H1 (cell line): ENCODE measurements at places on chromosomes 4 and X. TPM values are rescaled to one million over a fixed set of nuclear protein-coding genes. Genes with fewer than 3 reads are reported as not detected.

Gene MAGT1
- 44.5 and 47.6 TPM in 2 replicates for total RNA-seq

Gene ADAMTS3
- 3.2 and 3.4 TPM in 2 replicates for total RNA-seq

Gene PUDP
- total RNA-seq: 27.2 and 29.4 TPM in 2 replicates

Gene MAP7D2
- total RNA-seq: 0.65 and 1.0 TPM in 2 replicates

Gene OPRPN
- total RNA-seq: not detected in 2 replicates

Gene LEF1
- total RNA-seq: 0.67 and 2.6 TPM in 2 replicates

Gene APBB2
- total RNA-seq: 59.4 and 64.0 TPM in 2 replicates

Gene NOCT
- total RNA-seq: 44.3 and 45.5 TPM in 2 replicates

Gene CENPVL2
- 2.9 and 3.2 TPM in 2 replicates for total RNA-seq

Gene IQSEC2
- total RNA-seq: 48.5 and 54.9 TPM in 2 replicates

Gene SLC6A8
- total RNA-seq: 94.7 and 98.5 TPM in 2 replicates

Gene BLOC1S4
- total RNA-seq: 19.1 and 20.5 TPM in 2 replicates

Gene TMEM156
- total RNA-seq: not detected in 2 replicates

Gene CCDC110
- total RNA-seq: 2.5 and 3.1 TPM in 2 replicates

Gene PLAC1
- 0.96 TPM in 1 of 2 replicates, not detected in the other for total RNA-seq
